ENCODE measurements at places on chromosomes 5 and 9.

DNA sequence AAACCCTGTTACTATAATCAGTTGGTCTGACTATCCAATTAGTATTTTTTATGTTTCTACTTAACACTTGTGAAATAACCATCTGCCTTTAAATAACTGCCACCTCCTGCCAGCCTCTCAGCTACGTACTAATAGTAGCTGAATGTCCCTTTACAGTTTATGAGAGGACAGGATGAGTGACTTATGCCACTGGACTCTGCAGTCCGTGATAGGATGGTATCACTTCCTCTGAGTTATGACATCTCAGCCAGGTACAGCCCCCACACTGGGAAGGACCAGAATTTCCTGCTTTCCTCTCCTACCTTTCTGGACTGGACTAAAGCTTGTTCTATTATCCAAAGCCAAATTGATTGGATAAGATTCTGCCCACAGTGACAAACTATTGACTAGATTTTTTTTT is 102.9 kb downstream of the ZFAND5 start:
- no peak for DNase-seq

- DNase-seq: no peak
Measured at GRCh38 chr5:50813691-50814090, 147.3 kb downstream of the PARP8 start.

- DNase-seq: no peak
Measured at GRCh38 chr9:71483436-71483835, 284.9 kb downstream of the CEMIP2 start.

DNA sequence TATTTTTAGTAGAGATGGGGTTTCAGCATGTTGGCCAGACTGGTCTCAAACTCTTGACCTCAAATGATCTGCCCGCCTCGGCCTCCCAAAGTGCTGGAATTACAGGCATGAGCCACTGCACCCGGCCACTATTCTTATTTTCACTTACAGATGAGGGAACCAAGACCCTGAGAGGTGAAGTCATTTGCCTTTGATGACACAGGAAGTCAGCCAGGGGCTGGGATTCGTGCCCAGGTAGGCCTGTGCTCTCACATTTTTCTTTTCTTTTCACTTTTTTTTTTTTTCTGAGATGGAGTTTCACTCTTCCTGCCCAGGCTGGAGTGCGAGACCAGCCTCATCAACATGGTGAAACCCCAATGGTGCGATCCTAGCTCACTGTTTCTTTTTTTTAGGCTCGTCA is 22.2 kb downstream of the ENG start:
- no peak for DNase-seq

DNA sequence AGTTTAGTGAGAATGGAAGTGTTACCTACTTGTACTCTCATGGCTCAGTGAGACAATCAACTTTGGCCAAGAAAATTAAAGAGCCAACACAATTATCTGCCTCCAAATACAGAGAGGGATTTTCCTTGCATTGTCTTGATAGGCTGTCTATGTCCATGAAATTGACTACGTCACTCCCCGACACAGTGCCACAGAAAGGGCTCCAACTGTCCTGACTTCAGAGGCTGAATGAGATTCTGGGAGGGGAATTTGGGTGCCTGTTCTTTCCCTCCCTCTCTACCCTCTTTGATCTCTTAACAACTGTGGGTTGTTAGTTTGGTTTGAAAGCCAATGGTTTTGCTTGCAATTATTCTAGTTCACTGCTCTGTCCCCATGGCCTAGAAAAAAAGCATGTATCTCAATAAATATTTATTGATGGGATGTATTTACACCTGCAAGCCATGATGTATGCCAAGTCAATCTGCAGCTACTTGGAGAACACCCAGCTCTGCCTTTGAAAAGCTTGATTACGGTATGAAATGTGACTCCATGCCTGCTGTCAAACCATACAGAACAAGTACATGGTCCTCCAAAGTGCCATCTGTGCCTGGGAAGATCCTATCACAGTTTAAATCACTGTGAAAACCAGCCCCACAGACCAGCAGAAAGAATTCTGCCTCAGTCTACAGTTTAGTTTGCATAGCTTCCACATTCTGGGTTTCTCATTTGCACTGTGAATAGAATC is 37.3 kb downstream of the CAPSL start:
- DNase-seq: no peak

DNA sequence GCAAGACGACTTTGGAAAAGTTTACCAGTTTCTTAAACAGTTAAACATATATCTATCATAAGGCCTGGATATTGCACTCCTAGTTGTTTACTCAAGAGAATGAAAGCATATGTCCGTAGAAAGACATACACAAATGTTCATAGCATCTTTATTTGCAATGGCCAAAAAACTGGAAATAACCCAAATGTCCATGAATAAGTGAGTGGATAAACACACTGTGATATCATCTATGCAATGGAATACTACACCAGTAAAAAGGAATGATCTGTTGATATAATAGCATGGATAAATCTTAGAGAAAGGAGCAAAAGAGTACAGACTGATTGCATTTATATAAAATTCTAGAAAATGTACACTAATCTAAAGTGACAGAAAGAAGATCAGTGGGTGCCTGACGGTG is 28.0 kb upstream of the VCAN start:
- no peak for DNase-seq

GRCh38 chr5:158589939-158590338 is 509.8 kb downstream of the EBF1 start:
- no peak for DNase-seq

DNA sequence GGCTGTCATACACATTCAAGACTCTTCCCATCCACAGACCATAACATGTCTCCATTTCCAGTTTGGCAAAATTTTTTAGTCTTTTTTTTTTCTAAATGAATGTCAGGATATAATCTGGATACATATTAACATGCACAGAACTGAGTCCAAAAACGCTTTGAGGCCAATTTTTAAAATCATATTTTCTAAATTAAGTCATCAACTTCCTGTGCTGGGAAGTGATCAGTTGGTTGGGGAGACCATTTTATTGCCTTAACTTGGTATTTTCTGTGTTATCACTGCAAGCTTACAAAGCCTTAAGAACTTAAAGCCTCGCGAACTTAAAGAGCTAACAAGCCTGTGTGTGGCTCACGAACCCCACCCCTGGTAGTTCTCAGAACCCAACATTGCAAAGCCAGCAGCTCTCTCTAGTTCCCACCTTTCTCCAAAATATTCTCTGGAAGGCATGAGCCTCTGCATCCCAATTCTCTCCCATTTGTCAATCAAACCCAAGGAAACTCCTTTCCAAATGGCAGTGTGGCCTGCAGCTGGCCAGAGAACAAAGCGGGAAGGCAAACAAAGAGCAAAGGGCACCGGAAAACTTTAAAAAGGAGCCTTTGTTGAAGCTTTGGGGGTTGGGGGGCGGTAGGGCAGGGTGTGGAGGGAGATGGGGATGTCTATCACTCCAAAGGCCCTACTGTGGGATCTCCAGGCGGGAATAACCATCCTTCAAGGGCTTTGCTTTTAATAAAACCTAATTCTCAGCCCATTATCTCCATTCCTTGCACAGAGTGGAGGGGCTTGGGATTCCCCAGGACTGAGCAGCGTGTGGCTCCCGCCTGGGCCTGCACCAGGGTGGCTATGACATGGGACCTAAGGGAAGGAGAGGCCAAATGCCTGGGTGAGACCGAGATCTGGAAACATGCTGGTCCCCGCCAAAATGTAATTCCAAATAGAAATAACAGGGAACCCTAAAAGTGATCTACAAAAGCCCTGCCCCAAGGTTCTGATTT is 65.0 kb downstream of the ROR2 start:
- no peak for DNase-seq

DNA sequence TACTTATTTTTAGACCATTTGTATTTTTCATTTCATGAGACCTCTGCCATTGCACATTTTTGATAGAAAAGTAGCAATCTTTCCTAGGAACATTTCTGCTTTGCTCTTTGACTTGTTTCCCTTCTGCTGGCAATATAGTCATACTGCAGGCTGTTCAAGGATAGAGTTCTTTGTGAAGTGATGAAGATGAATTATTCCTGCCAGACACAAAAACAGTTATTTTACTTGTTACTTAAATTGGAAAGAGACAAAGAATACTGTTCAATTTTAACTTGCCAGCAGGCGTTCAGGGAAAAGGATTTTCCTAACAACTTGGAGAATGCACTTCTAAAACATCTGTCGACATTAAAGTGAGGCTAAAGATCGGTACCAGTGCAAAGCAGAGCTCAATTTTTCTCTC is 251.7 kb upstream of the ACTBL2 start:
- DNase-seq: no peak

DNA sequence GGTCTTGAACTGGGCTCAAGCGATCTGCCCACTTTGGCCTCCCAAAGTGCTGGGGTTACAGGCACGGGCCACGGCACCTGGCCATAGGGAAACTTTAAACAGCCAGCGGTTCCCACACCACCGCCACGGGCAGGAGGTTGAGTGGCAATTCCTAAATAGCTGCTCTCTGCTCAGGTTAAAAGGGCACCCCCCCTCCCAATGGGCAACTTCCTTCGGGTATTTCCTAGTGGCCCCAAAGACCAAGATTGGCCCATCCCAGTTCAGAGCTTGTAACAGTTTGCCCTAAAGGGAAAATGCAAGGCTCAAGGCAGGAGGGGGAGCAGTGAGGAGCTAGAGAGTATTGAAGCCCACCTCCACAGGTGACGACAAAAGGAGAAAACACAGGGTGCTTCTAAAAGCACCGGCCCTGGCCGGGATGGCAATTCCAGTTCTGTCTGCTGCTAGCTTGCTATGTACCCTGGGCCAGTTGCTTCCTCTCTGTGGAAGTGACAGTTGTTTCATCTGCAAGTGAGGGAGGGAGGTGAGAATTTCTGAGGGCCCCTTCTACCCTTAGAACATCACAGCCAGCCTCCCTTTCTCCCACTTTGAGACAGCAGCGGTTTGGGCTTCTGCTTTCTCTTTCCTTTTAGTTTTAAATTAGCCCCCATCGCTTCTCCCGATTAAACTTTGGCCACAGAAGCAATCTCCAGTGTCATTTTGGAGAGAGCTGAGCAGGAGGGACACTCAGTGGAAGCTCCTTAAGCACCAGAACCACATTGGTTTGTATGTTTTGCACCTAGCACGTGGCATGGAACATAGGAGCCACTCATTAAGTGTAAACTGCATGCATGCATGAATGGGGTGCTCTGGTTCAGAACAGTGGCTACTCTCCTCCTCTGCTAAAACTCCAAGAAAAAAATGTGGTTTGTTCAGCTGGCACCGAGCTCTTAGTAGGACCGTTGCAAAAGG is 17.3 kb upstream of the TNIP1 start:
- DNase-seq: no peak

DNA sequence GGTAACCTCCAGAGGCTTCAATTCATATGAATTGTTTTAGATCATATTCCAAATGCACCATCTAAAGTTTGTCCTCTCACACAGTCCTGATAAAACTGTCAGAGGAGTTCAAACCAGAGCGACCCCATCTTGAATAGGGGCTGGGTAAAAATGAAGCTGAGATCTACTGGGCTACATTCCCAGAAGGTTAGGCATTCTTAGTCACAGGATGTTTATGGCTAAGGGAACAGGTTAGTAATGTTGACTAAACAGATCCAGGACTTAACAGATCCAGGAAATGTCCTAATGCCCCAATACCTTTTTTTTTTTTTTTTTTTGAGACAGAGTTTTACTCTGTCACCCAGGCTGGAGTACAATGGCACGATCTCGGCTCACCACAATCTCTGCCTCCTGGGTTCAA is 192.6 kb upstream of the PRDM9 start:
- no peak for DNase-seq

DNA sequence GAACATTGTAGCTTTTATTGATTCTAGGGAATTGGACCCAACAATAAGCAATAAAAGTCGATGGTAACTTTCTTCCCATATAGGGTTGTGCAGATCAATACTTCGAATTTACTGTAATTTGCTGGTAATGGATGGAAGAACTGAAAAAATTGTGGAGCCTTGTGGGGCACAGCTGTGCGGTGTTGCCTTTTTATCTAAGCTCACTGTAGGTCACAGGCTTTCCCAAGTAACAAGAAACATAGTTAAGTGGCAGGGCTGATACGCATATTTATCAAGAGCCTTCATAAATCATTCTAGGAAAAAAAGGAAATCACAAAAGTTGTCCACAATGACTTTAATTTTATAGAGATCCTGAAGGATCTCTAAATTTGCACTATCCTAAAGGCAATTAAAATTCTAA is 292.9 kb downstream of the MAST4 start:
- DNase-seq: no peak

- DNase-seq: peak; percentile 66
Measured at GRCh38 chr5:157253547-157253946, 12.4 kb upstream of the CYFIP2 start.

GRCh38 chr5:142627383-142628217 is 58.3 kb downstream of the FGF1 start:
- no peak for DNase-seq

DNA sequence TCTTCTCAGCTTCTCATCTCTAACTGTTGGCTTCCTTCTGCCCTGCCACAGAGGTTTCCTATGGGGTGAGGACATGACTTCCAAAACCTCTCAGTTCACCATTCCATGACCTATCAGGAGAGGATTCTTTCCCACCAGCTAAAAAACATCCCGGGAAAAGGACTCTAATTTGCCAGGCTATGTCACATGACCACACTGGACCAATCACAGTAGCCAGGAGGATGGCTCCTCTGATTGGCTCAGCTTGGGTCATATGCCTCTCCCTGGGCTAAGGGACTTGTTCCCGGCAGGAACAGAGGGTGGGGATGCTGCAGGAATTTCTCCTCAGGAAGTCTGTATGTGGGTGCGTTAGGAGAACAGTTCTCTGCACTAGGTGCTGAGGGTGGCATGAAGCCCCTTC is 40.3 kb upstream of the XPA start:
- DNase-seq: no peak

- DNase-seq: no peak
Measured at GRCh38 chr9:82184524-82184923, 196.0 kb downstream of the SPATA31D1 start.

DNA sequence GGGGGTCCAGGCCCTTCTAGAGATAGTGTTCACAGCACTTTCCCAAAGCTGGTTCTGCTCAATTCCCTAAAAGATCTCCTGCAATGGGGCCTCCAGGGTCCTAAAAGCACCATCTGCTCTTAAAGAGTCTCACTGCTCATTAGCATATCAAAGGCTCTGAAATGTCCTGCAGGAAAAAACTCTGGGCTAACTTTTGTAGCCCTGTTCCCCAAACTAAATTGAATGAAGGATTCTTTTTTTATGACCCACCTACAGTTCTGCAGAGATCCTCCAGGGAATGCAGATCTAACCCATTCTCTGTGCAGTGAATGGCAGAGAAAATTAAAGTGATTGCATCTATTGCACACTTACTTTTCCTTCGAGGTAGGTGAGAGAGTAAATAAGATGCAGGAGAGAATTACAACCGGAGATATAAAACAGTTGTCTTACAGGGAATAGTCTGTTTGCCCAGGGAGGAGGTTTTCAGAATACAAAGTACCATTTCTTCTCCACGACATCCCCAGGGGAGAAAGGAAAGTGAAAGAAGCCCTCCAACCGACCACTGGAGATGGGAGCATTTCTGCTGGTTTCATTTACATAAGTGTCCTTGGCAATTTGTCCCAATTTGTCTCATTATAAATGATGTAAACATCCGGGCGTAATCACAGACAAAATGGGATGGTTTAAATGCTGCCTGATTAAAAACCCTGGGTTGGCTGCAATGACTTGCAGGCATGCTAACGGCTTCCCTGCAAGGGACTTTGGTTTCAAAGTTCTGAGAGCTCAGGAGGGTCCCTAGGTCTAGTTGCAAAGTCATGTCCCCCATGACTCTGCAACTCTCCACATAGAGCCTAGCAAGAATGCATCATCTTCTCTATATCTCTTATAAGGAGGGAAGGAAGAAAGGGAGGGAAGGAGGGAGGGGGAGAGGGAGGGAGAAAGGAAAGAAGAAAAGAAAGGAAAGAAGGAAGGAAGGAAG is 114.0 kb downstream of the KCNIP1 start:
- DNase-seq: no peak

- DNase-seq: no peak
Measured at GRCh38 chr5:115549154-115549553, 4.6 kb upstream of the FEM1C start.
